ENCODE measurements at places on chromosomes 12 and 14. TPM values are rescaled to one million over a fixed set of nuclear protein-coding genes. Genes with fewer than 3 reads are reported as not detected.

The OR6C68 gene
- total RNA-seq: not detected

The ASIC1 gene
- 10.5 TPM for total RNA-seq

The ADAM20 gene
- 1.9 TPM for total RNA-seq

The ANKRD33 gene
- not detected for total RNA-seq

The IGF1 gene
- not detected for total RNA-seq

The VEZT gene
- total RNA-seq: 113 TPM
